AG10803 (cell line): ENCODE measurements at places on chromosomes 16 and 17.

- no peak for DNase-seq
Measured at GRCh38 chr16:3017794-3018506, at the start of gene CLDN6. CLDN6 (minus strand) TSS chr16:3018183; CDS start chr16:3016021, 2,162 bp downstream.

DNA sequence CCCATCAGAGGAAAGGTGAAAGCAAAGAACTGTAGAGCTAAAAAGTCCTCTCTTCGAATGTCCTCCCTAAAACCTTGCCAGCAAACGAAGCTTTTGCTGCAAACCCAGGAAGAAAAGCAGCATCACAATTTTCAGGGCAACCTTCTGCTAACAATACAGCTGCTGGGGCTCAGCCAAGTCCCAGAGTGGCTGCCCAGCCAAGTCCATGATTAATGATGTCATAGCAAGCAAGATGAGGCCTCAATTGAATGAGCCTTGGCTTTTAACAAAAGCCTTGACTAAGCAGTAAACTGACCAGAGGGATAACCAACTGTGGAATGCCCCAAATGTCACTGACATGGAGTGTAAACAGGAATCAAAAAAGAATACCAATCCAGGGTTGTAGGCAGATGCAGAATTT lies 342.7 kb downstream of the PMP22 start:
- peak; percentile 45 for DNase-seq

- DNase-seq: no peak
Measured at GRCh38 chr17:4545217-4545951, 9.8 kb downstream of the MYBBP1A start.

DNA sequence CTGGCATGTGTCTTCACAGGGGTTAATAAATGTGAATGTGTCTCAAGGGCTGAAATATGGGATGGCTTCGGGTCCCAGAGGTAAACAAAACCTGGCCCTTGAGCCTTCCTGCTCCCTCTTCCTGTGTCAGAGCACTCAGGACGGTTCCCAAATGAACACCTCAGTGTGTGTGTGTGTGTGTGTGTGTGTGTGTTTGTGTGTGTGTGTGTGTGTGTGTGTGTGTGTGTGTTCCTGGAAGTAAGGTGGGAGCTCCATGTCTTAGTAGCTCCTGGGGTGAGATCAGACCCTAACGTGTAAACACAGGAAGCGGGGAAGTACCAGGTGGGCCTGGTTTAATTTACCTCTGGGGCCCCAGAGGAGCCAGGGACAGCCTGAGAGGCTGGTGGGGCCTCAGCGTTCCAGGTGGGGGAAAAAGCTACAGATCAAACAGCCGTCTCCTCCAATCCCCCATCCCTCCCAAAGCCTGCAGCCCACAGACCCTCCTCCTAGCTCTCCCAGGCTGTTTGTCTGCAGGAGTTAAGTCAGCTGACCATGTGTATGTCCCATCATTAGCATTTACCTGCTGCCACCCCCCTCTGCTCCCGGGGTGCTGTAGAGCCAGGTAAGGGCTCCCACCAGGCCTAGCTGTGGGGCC lies 6.1 kb downstream of the KIF19 start:
- DNase-seq: no peak
